Endothelial cell (in vitro differentiated cells): ENCODE measurements at places on chromosomes 11 and 22. TPM values are rescaled to one million over a fixed set of nuclear protein-coding genes. Genes with fewer than 3 reads are reported as not detected.

Gene MYOD1
- total RNA-seq = not detected

DNA sequence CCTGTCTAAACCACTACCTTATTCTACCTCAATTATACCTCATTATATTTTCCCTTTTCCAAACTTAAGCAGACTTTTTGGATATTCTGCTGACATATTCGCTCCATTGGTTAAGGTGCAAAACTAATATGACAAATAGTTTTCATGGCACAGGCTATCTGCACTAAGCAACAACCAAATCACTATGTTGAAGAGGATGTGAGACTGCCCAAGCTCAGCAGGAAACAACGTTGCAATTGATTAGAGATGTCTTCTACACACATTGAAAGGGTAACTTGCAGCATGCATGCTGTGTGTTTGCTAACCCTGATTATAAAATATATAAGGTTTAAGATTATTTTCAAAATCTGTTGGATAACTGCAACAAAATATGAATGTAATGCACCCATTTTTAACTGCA is 61.6 kb downstream of the STK33 start:
- peaks cover 1% of the 10 kb centered on the region for H3K27me3 ChIP-seq
- no peak for DNase-seq
- no peak overlapping the region for H3K4me3 ChIP-seq
- peaks cover 18% of the 10 kb centered on the region for H3K4me1 ChIP-seq

DNA sequence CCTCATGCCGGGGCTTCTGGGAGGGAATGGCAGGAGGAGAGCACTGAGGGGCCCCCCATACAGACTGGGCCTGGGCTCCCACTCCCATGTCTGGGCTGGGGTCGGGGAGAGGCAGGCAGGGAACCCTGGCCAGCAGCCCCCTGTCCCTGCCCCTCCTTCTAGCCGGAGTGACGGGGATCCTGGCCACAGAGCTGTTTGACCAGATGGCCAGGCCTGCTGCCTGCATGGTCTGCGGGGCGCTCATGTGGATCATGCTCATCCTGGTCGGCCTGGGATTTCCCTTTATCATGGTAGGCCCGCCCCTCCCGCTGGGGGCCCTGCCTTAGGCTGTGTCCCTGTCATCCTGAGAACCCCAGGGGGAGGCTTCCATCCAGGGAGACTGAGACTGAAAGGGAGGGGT is 10.0 kb upstream of the MIF start:
- peaks cover 14% of the 10 kb centered on the region for H3K36me3 ChIP-seq
- peaks cover 3% of the 10 kb centered on the region for H3K27me3 ChIP-seq
- H3K27ac ChIP-seq = no peak overlapping the region
- DNase-seq = no peak
- H3K4me3 ChIP-seq = no peak overlapping the region
- H3K4me1 ChIP-seq = no peaks in the 10 kb centered on the region

DNA sequence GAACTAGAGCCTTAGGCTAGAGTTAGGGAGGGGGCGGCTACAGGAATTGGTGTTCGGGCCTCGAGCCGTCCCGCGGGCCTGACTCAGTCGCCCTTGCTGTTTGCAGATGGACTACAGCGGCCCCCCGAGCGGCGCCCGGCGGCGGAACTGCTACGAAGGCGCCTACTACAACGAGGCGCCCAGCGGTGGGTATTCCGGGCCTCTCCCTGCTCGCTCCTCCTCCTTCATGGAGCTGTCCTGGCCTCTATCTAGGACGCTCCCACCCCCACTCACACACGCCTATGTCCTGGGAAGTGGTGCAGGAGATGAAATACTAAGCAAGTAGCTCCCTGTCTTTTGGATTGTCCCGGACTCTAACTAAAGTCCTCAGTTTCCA is 1.4 kb downstream of the MYOD1 start:
- H3K36me3 ChIP-seq = no peaks in the 10 kb centered on the region
- H3K27ac ChIP-seq = no peak overlapping the region
- no peak overlapping the region for H3K4me3 ChIP-seq
- peaks cover 14% of the 10 kb centered on the region for H3K27me3 ChIP-seq

GRCh38 chr11:30423886-30424285 is 101.0 kb downstream of the ARL14EP start:
- H3K27ac ChIP-seq = no peak overlapping the region
- peaks cover 33% of the 10 kb centered on the region for H3K4me1 ChIP-seq
- no peak for DNase-seq
- H3K27me3 ChIP-seq = peaks cover 1% of the 10 kb centered on the region
- H3K4me3 ChIP-seq = no peak overlapping the region

DNA sequence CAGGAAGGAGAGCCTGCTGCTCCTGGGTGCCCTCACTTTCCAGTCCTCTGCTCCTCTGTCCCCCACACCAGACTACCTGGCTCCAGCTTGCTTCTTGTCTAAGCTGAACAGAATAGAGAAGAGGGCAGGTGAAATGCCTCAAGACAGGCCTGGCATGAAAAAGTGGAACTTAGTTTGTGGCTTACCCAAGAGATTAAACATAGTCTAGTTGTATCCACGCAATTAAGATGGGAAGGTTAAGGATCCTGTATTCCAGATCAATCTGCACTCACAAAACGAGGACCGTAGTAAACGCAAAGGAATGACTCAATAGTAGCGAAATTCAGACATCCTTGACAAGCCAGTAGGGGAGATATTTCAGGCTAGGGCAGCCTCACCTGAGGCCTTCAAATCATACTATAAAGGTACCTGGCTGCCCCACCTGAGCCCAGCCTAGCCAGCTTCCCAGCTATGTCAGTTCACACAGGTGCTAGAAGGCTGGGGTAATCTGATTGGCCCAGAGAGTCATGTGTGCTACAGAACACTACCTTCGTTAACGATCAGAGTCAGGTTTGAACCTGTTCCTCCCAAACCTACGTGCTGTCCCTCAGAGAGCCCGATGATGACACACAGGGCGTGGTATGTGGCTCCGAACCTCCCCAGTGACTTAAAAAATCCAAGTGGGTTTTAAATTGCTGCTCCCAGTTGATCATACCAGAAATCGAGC is 46.5 kb downstream of the AHNAK start:
- H3K27ac ChIP-seq = no peak overlapping the region
- peaks cover 16% of the 10 kb centered on the region for H3K4me1 ChIP-seq
- H3K27me3 ChIP-seq = peaks cover 11% of the 10 kb centered on the region
- DNase-seq = no peak
- H3K36me3 ChIP-seq = no peaks in the 10 kb centered on the region

- H3K27me3 ChIP-seq = peaks cover 10% of the 10 kb centered on the region
- H3K4me1 ChIP-seq = peaks cover 16% of the 10 kb centered on the region
- H3K27ac ChIP-seq = no peak overlapping the region
- no peak overlapping the region for H3K4me3 ChIP-seq
- H3K36me3 ChIP-seq = peaks cover 10% of the 10 kb centered on the region
Measured at GRCh38 chr22:24495365-24495675, 188 bp downstream of the UPB1 start.

Gene GAB4
- total RNA-seq = 0.36 TPM

Gene GDPD4
- total RNA-seq = not detected

Gene WT1
- not detected for total RNA-seq

DNA sequence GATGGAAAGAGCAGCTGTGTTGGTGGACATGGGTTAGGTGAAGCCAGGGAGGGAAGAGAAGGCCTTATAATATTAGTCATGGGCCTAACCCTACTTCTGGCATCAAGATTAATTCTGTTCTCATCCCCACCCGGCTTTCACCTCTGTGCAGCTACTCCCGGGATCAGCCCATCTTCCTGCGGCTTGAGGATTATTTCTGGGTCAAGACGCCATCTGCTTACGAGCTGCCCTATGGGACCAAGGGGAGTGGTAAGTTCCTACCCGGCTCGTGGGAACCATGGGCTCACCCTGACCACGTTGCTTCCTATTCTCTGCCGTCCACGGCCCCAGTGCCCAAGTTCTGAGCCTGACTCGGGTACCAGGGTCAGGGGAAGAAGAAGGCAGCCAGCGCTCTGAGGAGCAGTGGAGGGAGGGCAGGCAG is 51.6 kb downstream of the ST3GAL4 start:
- peaks cover 12% of the 10 kb centered on the region for H3K27me3 ChIP-seq
- no peak overlapping the region for H3K4me3 ChIP-seq
- no peak overlapping the region for H3K27ac ChIP-seq
- H3K4me1 ChIP-seq = peaks cover 3% of the 10 kb centered on the region

DNA sequence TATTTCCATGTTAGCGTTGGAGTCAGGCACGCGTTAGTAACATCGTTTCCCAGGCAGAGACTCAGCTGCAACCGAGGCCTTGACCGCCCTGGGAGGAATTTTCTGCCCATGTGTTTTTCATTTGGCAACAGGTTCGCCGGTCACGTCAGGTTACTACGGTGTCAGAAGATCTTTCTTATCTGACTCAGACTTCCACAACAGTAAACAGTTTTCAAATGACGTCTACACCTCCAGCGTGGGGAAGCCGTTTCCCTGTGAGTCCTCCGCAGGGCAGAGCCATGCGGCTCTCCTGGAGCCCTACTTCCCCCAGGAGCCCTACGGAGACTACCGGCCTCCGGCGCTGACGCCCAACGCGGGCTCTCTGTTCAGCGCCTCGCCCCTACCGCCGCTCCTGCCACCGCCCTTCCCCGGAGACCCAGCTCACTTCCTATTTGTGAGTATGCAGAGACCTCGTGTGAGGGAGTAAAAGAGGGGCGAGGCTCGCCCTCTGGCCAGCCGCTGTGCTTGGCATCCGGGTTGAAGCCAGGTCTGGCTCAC is 14.3 kb upstream of the POU2AF3 start:
- no peaks in the 10 kb centered on the region for H3K27me3 ChIP-seq
- no peak overlapping the region for H3K4me3 ChIP-seq
- H3K27ac ChIP-seq = no peak overlapping the region

- H3K36me3 ChIP-seq = peaks cover 5% of the 10 kb centered on the region
- DNase-seq = no peak
- H3K4me1 ChIP-seq = no peaks in the 10 kb centered on the region
- no peak overlapping the region for H3K27ac ChIP-seq
- H3K4me3 ChIP-seq = no peak overlapping the region
- H3K27me3 ChIP-seq = no peaks in the 10 kb centered on the region
Measured at GRCh38 chr11:73750228-73750627, 10.6 kb downstream of the RAB6A start.

Gene BCO2
- 2.6 TPM for total RNA-seq

- H3K4me3 ChIP-seq = peak overlapping the region; percentile 51
- peaks cover 53% of the 10 kb centered on the region for H3K27me3 ChIP-seq
- H3K4me1 ChIP-seq = peaks cover 44% of the 10 kb centered on the region
- H3K27ac ChIP-seq = no peak overlapping the region
Measured at GRCh38 chr11:31798554-31799434, 12.3 kb downstream of the PAX6 start.

GRCh38 chr11:119747868-119748660 is 19.1 kb upstream of the NECTIN1 start:
- DNase-seq = no peak
- H3K4me1 ChIP-seq = peaks cover 6% of the 10 kb centered on the region
- no peak overlapping the region for H3K27ac ChIP-seq
- no peaks in the 10 kb centered on the region for H3K36me3 ChIP-seq
- H3K27me3 ChIP-seq = peaks cover 8% of the 10 kb centered on the region

Gene SYT12
- 0.82 TPM for total RNA-seq

- peaks cover 29% of the 10 kb centered on the region for H3K4me1 ChIP-seq
- peaks cover 7% of the 10 kb centered on the region for H3K27me3 ChIP-seq
- peak overlapping the region; percentile 1 for H3K4me3 ChIP-seq
- H3K27ac ChIP-seq = peak overlapping the region; percentile 0
- DNase-seq = no peak
Measured at GRCh38 chr11:34176751-34177209, 71.4 kb downstream of the NAT10 start.

Gene OLFML1
- 0.33 TPM for total RNA-seq

- no peaks in the 10 kb centered on the region for H3K36me3 ChIP-seq
- DNase-seq = no peak
- H3K27ac ChIP-seq = no peak overlapping the region
- H3K27me3 ChIP-seq = peaks cover 12% of the 10 kb centered on the region
- no peak overlapping the region for H3K4me3 ChIP-seq
Measured at GRCh38 chr22:44389926-44390612, 77.3 kb upstream of the SHISAL1 start.

- H3K36me3 ChIP-seq = no peaks in the 10 kb centered on the region
- no peak overlapping the region for H3K27ac ChIP-seq
- peak; percentile 18 for DNase-seq
- H3K27me3 ChIP-seq = no peaks in the 10 kb centered on the region
- peaks cover 4% of the 10 kb centered on the region for H3K4me1 ChIP-seq
Measured at GRCh38 chr11:26286472-26287066, 45.4 kb upstream of the ANO3 start.

DNA sequence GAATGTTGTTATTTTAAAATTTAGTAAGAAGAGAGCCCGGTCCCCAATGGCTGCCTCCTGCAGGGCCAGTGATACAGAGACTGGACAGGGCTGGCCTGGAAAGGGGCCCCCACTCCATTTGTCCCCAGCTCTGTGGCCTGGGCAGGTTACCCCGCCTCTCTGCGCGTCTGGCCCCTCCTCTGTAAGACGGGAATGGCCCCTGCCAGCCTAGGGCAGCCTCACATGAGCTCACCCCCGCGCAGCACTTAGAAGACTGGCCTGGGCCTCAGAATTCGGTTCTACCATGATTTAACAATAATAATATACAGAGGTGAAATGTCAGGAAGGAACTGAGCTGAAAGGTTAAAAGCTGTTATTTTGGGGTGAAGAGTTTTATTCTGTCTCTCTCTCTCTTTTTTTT is 1.3 kb downstream of the APOBEC3G start:
- H3K36me3 ChIP-seq = peaks cover 5% of the 10 kb centered on the region
- H3K4me1 ChIP-seq = peaks cover 6% of the 10 kb centered on the region
- no peak overlapping the region for H3K27ac ChIP-seq
- H3K27me3 ChIP-seq = peaks cover 2% of the 10 kb centered on the region
- no peak overlapping the region for H3K4me3 ChIP-seq

DNA sequence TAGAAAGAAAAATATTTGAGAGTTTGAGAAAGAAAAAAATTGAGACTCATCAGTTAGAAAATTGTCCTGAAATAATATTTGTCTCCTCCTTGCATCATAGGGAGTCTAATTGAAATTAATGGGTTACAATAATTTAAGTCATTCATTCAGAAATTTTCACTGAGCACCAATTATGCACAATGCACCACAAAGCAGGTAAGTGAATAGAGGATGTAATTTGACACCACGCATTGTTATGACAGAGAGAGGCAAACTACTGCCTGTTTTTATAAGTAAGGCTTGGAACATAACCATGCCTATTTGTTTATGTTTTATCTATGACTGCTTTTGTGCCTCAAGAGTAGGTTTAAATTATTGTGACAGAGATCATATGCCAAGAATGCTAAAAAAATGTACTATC is 537.9 kb upstream of the FAT3 start:
- no peaks in the 10 kb centered on the region for H3K27me3 ChIP-seq
- H3K36me3 ChIP-seq = no peaks in the 10 kb centered on the region
- H3K4me1 ChIP-seq = peaks cover 4% of the 10 kb centered on the region
- H3K27ac ChIP-seq = no peak overlapping the region
- H3K4me3 ChIP-seq = no peak overlapping the region

- H3K4me3 ChIP-seq = no peak overlapping the region
- no peaks in the 10 kb centered on the region for H3K36me3 ChIP-seq
- DNase-seq = no peak
- peaks cover 14% of the 10 kb centered on the region for H3K4me1 ChIP-seq
- H3K27ac ChIP-seq = no peak overlapping the region
Measured at GRCh38 chr22:43042101-43042780, 27.3 kb upstream of the PACSIN2 start.

- DNase-seq = no peak
- H3K27me3 ChIP-seq = no peaks in the 10 kb centered on the region
- H3K36me3 ChIP-seq = peaks cover 7% of the 10 kb centered on the region
- peak overlapping the region; percentile 75 for H3K27ac ChIP-seq
Measured at GRCh38 chr11:67146516-67147226, 27.6 kb downstream of the KDM2A start.

- peaks cover 11% of the 10 kb centered on the region for H3K4me1 ChIP-seq
- H3K4me3 ChIP-seq = no peak overlapping the region
- peaks cover 9% of the 10 kb centered on the region for H3K36me3 ChIP-seq
- H3K27me3 ChIP-seq = peaks cover 18% of the 10 kb centered on the region
- no peak overlapping the region for H3K27ac ChIP-seq
- no peak for DNase-seq
Measured at GRCh38 chr11:61489833-61490721, 18.5 kb upstream of the LRRC10B start.

Gene BRSK2
- total RNA-seq = 4.0 TPM
